COLO829 (cell line): ENCODE measurements at places on chromosomes 16 and 17.

DNA sequence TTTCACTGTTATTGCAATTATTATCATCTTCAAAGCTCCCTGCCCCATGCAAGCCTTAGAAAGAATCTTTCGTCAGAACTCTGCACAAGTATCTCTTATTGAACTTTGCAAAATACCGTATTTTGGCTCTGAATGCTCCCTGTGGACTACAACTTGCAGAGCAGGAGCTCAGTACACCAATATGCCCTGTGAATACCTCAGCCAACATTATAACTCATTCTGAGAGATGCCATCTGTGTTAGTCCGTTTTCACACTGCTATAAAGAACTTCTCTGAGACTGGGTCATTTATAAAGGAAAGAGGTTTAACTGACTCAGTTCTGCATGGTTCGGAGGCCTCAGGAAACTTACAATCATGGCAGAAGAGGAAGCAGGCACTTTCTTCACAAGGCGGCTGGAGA lies 87.2 kb upstream of the XYLT1 start:
- DNase-seq, result no peak

DNA sequence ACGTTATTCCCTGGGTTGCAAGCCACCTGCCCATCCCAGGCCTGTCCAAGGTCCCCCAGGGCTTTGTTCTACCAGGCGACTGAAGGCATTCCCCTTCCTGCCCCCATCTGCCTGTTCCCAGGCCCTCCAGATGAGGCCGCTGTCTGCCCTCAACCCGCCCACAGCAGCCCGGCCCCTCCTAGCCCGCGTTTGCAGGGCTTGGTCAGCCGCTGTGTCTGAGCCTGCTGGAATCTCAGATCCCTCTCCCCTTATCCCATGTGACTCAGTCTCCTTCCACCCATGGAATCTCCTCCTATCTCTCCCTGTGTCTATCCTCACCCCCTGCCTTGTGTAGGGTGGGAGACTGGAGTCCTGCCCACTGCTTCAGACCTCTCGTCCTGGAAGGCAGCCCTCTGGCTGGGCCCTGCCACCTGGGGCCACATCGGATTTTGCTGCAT lies 186.0 kb upstream of the TNRC6C start:
- peak; percentile 77 for DNase-seq

DNA sequence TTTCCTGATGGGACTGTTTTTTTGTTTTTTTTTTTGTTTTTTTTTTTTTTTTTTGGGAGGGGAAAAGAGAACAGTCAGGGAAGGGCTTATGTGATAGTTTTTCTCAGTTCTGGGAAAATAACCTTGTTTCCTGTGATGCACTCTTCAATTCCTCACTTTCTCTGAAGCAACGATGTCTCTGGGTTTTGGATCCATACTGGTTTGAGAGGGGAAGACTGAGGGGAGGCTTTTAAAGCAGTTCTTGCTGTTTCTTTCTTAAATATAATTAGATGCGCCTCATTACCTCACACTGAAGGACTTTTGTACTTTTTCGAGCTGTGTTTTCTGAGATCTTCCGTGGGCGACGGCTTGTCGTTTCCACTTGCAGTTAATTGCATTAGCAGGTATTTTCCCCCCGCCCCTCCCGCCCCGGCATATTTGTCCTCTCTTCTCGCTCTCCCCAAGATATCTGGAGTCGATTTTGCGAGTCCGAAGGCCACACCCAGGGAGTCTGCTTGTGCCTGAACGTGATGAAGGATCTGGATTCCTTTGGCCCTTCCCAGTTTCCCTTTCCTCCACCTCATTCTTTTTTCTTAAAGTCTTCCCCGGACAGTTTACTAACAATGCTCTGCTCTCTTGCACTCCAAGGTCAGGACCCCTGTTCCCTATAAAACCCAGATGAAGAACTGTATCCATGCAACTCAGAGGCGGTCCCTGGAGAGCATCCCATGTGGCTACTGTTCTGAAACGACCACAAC lies 125.2 kb upstream of the ZFHX3 start:
- DNase-seq, result no peak

- DNase-seq, result no peak
Observed at GRCh38 chr17:43848601-43849000, 1.6 kb downstream of the CD300LG start.

GRCh38 chr17:32487473-32488176 lies 832 bp downstream of the CDK5R1 start:
- DNase-seq, result no peak

DNA sequence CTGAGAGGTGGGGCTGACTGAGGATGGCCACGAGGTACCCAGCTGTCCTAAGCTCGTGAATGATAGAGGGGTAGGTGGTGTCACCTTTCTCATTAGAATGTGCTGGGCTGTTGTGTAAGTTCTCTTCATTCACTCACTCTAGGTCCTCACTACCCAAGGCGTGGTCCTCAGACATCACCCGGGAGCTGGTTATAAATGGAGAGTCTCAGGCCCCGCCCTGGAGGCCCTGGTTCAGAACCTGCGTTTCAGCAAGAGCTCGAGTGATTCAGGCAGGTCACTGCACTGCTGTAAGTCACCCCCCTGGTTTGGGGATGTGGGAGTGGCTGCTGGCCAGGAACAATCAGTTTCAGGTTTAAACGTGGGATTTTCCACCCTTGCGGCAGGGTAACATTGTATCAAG lies 139.8 kb downstream of the FOXL1 start:
- DNase-seq, result no peak

DNA sequence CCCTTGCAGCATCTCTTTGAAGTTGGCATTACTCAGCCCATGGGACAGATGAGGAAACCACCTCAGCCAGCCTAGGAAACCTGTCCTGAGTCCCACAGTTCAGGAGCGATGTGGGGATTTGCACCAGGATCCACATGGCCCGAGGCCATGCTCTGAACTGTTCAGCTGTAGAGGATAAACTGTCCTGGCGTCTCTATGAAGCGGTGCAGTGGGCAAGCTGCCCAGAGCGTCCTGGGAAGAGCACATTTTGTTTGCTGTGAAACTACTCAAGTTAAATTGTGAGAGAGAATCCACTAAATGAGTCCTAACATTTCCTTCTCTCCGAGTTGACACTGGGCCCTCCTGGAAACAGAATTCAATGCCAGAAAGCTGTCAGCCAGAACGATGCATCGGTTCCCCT lies 276.6 kb upstream of the TNRC6C start:
- DNase-seq, result no peak

DNA sequence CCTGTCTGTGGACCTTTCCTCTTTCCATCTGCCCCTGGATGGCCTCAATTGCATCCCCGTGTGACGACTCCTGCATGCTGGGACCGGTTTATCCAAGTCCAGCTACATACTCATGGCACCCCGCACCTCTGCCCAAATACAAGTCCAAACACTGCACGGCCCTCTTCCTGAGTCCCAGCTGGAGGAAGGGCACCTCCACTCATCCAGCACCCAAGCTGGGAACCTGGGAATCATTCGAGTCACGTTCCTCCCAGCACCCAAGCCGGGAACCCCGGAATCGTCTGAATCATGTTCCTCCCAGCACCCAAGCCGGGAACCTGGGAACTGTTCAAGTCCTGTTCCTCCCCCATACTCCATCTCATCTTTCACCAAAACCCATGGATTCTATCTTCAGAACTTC lies 10.2 kb downstream of the TRARG1 start:
- no peak for DNase-seq

DNA sequence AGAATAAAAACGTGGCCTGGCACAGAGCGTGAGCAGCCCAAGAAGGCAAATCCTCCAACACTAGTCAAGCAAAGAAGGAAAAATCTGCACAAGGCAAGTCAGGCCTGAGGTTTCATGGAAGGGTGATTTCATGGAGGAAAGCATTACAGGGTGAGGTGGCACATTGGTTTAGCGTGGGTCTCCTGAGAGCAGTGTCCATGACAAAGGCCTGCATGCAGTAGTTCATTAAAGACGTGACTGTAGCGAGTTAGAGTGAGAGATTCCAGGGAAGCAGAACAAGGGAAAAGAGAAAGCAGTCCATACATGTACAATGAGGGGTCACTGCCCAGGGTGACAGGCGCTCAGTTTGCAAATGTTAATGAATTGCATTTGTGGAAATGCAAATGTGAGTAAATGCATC lies 285.0 kb upstream of the ERCC4 start:
- DNase-seq, result no peak

- no peak for DNase-seq
Observed at GRCh38 chr17:62921817-62922216, 44.2 kb upstream of the TANC2 start.

DNA sequence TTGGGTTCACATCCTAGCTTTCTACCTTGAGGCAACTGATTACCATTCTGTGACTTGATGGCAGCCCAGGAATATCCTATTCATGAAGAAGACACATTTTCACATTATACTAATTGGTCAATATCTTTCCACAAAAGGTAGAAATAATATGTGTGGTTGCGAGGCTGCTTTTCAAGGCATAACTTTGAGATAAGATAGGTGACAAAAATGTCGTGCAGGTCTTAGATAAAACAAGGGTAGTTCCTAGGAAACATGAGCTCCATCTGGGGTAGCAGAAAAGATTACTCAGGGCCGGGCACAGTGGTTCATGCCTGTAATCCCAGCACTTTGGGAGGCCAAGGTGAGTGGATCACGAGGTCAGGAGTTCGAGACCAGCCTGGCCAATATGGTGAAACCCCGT lies 22.3 kb upstream of the TEKT3 start:
- no peak for DNase-seq

DNA sequence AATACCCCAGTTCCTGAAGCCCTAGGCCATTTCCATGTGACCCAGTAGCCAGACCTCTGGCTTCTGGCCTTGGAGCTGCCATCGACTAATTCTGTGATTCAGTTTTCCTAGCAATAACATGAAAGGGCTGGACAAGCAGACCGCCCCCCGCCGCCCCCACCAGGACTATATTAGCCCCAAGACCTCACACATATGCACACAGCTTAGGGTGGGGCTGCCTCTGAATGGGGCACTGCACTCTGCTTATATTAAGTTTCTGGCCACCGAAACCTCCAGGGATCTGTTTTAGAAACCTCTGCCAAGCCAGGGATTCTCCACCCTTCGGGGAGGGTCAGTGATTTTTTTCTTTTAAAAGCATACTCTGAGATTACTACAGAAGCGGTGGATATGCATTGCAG lies 2.3 kb downstream of the RAB11FIP4 start:
- DNase-seq, result no peak

- DNase-seq, result no peak
Observed at GRCh38 chr16:57060323-57061083, 31.9 kb upstream of the CPNE2 start.

- DNase-seq, result no peak
Observed at GRCh38 chr16:87552072-87552718, 50.1 kb upstream of the JPH3 start.

GRCh38 chr17:31397256-31397939 lies 5.9 kb downstream of the RAB11FIP4 start:
- DNase-seq, result no peak

GRCh38 chr16:54720259-54720658 lies 210.4 kb upstream of the IRX5 start:
- peak; percentile 83 for DNase-seq

- DNase-seq, result no peak
Observed at GRCh38 chr16:3017794-3018506, at the start of gene CLDN6. Gene CLDN6, minus strand, starts transcription at chr16:3018183. Its CDS starts 2,162 bp downstream, at chr16:3016021.

- no peak for DNase-seq
Observed at GRCh38 chr17:60577147-60577915, 22.7 kb upstream of the PPM1D start.

GRCh38 chr17:39738983-39739884 lies 1.5 kb downstream of the GRB7 start:
- DNase-seq, result no peak

DNA sequence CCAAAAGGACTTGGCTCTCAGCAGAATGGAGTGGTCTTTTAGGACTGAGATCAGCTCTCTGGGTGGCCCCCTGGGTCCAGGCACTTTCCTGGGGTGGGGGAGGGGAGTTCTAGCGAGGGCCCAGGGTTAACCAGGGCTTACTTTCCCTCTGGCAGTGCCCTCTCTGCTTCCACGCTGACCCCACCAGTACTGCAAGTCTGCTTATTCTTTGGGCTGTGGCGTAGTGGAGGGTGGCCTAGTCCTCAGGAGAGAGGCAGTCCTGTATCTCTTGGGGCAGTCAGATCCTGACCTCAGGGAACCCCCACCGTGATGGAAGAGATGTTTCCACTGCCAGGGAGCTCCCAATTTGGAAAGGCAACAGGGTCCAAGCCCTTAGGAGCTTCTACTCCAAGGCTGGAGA lies 79.4 kb downstream of the CCDC182 start:
- no peak for DNase-seq

DNA sequence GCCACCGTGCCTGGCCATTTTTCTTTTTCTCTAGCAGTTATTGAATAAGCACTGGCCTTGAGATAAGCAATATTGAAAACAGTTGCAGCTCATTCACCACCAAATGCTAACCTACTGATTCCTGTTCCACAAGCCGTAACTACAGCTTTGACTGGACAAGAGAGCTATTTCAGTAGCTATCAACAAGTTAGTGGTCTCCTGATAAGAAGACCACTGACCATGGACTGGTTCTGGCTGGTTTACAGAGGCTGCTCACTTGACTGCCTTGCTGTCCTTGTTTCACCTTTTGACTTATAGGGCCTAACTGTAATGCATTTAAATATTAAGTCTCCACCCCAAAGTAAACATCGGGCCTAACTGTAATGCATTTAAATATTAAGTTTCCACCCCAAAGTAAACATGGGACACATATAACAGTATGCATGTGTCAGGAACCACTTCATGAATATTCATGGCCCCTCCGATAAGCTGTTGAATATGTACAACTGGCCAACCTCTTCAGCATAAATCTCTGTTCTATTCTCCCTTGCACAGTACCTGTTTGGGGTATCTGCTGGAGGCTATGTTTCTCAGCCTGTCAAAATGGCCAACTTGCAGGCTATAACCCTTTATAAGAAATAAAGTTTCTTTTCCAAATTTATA lies 94.1 kb downstream of the USP32 start:
- DNase-seq, result no peak

GRCh38 chr17:34533806-34534527 lies 45.4 kb upstream of the TMEM132E start:
- DNase-seq, result no peak

DNA sequence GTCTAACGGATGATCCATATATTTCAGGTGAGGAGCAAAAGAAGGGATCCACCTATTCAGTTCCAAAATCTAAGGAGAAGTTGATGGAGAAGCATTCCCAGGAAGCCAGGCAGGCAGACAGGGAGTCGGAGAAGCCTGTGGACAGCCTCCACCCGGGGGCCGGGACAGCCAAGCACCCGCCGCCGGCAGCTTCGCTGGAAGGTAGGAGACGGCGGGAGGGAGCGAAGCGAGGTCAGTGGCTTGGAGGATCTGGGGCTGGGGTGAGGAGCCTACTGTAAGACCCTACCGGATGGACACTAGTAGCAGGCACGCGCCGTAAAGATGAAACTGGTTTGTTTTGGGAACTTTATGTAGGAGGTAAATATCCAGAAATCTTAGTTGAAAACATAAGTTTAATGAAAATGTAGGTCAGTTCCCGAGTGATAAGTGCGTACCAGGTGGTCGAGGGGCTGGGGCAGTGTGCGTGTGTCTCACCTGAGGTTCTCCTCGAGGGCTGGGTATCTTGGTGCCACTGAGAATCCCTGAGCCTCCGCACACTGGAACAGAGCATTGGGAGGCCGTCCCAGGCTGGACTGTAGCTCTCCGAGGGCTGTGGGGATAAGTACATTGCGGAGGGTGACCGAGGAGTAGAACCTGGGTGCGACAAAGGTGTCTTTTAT lies 714 bp downstream of the SPATA33 start:
- DNase-seq, result peak; percentile 1

GRCh38 chr17:913207-913606 lies 66.4 kb downstream of the NXN start:
- DNase-seq, result no peak

GRCh38 chr16:1221628-1222552 lies 3.2 kb downstream of the TPSG1 start:
- DNase-seq, result no peak

GRCh38 chr16:16798504-16798903 lies 419.6 kb downstream of the NPIPA7 start:
- no peak for DNase-seq

GRCh38 chr17:81967533-81968395 lies 6.8 kb upstream of the NOTUM start:
- DNase-seq, result peak; percentile 98
